ENCODE measurements at places on chromosomes 11 and 22.

- DNase-seq = no peak
Measured at GRCh38 chr11:79018371-79018849, 422.4 kb downstream of the TENM4 start.

DNA sequence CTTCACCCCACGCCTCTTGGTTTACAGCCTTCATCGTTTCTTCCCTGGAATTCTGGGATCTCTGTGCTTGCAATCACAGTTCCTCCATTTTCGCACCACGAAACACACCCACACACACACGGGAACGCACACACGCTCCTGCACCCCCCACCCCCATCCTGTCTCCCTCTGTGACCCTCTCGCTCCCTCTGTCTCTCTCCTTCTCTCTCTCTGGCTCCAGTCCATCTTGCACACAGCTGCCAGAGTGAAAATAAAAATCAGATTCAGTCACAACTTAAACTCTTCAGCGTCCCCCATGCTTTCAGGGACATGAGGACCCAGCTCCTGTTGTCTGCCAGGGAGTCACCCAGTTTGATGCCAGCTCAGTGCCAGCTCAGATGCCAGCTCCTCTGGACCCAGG lies 3.0 kb downstream of the GAL start:
- DNase-seq = no peak

- no peak for DNase-seq
Measured at GRCh38 chr11:119196833-119197483, 9.2 kb upstream of the CBL start.

DNA sequence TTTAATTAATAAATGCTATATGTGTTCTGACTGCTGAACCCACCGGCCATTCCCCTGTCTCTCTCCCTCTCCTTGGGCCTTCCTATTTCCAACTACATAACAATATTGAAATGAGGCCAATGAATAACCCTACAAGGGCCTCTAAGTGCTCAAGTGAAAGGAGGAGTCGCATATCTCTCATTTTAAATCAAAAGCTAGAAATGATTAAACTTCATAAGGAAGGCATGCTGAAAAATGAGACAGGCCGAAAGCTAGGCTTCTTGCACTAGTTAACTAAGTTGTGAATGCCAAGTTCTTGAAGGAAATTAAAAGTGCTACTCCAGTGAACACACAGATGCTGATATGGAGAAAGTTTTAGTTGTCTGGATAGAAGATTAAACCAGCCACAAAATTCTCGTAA lies 109.2 kb downstream of the TSPAN18 start:
- DNase-seq = no peak

- DNase-seq = no peak
Measured at GRCh38 chr11:131447898-131448297, 77.5 kb downstream of the NTM start.

- no peak for DNase-seq
Measured at GRCh38 chr11:118706546-118706825, 27.0 kb upstream of the TREH start.

GRCh38 chr11:28482666-28483065 lies 374.5 kb downstream of the METTL15 start:
- no peak for DNase-seq

DNA sequence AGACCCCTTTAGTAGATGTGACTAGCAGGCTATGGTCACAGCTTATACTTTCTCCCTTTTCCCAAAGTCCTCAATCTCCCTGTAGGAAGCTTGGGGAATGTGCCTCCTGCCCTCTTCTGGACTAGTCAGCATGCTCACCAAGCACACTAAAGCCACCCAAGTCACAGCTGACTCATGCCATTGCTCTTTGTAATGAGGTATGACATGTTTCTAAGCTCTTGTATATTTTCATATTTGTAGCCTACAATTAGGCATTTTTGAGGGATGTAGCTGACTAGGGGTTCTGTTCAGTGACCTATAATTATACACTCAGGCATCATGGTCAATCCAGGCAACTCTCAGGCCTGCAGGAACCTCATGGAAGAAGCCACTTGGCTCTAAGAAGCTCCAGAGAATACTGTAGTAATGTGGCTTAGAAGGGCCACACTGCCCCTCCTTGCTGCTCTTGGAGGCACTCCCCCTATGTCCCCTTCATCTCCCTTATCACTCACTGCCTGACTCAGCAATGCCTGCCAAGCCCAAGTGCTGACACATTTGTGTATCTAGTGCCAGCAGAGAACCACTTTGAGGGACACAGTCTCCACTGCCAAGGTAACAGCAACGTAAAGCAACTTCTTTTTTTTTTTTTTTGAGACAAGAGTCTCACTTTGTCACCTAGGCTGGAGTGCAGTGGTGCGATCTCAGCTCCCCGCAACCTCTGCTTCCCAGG lies 86.2 kb downstream of the RPL27A start:
- no peak for DNase-seq

DNA sequence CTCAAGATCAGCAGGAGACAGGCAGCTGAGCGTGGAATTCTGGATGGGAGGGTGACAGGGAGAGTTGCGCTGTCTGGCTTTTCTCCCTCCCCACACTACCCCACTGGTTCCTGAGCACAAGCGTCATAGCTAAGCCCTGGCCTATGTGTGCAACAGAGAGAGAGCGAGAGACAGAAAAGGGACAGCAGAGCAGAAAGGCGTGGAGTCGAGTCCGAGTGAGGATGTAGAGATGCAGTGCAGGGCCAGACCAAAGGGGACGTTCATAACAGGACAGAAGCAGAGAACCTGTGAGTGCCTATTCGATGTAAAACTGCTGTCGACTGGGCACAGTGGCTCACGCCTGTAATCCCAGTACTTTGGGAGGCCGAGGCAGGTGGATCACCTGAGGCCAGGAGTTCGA lies 94.0 kb upstream of the TMEM45B start:
- DNase-seq = no peak

GRCh38 chr11:95850137-95850536 lies 59.8 kb downstream of the CEP57 start:
- DNase-seq = no peak

DNA sequence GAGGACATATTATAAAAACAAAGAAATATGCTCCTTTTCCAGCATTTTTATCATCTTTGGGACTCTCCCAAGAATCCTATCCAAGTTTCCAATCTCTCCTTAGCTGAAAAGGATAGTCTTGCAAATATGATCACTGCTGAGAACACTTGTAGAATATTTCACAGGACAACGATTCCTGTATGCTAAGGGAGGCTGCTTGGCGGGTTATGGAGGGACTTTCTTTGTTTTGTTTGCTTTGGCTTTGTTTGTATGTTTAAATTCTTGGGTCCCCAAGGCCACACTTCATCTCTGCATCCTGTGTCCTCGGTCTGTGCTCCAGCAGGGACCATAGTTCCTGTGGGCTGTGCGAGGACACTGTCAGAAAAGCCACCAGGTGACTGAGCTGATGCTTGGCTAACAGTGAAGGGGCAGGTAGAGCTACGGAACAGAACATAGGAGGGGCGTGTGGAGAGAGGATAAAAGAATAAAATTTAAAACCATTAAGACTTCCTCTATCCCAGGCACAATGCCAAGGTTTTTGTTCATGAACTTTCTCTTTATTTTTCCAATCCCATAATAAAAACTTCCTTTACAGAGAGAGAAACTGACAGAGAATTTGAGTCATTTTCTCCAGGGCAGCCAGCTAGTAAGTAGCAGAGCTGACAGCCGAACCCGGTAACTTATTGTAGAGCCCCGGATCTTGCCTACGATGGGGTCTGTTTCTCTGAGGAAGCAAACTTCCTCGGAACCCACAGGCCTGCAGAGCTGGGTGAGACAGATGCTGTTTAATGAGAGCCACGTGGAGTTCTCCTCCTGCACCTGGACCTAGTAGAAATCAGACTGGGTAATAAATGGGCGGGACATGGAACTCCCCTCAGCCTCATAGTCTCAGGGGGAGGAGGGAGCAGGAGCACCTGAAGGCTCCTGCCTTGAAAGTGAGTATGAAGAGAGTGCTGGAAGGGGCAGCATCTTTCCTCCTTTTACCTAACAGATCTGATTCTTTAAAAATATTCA lies at the start of gene IZUMO1R:
Gene IZUMO1R, plus strand, starts transcription at position 615 of the 993 bp plus-strand sequence. CDS start 1,057 bp downstream, outside the sequence.
- DNase-seq = no peak

DNA sequence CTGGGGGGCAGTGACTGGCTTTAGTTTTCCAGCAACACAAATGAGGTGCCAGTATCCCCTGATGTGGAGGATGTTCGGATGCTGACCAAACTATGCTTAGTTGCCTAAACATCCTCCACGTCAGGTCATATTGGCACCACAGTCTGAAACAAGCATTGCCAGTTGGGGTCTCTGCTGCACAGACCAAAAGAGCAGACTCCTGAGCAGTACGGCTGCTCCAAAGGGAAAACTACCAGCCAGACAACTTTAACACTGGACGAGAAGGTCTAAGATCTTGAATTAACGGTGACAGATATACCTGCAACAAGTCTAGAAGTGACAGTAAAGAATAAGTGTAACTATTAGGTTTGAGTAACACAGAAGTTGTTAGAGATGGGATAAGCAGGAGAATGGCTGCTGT lies 40.5 kb upstream of the CLTCL1 start:
- DNase-seq = no peak

All from T-helper 17 cell (primary cell).